ENCODE measurements at places on chromosomes 7 and 10. TPM values are rescaled to one million over a fixed set of nuclear protein-coding genes. Genes with fewer than 3 reads are reported as not detected.

DNA sequence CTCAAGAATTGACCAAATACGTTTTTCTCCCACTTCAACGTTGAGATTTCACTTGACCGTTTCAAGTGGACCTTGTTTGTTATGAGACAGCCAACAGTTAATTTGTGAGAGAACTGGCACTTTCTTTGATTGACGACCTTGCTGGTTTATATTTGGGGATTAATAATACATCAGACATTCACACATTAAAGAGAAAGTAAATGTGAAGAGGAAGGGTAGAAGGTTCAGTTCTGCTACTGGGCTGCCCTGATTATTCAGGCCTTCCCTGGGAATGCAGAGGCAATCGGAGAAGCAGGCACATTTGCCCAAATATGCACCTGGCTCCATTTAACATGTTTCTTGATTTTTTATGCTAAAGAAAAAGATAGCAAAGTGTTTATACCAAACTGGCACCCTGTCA is 114.1 kb downstream of the POU6F2 start:
- DNase-seq = no peak

The IRF5 gene
- total RNA-seq = 0.75 TPM

DNA sequence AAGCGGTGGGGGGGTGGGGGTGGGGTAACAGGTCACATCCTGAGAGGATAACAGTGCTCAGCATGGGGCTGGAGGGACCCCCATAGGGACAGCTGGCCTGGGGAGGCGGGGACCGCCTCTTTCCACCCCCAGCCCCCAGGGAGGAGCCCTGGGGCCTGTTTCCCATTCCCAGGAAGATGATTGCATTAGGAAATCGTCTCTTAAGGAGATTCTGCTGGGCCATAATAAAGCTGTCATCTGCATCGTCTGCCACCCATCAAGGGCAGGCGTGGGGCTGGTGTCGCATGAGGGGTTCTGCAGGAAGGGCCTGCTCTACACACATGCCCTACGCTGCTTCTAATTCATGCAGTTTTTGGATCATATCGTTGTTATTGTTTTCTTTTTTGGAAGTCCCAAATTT is 17.2 kb downstream of the RET start:
- DNase-seq = no peak

The IL6 gene
- not detected for total RNA-seq

- no peak for DNase-seq
Measured at GRCh38 chr10:33192190-33192589, 142.3 kb downstream of the NRP1 start.

- DNase-seq = peak; percentile 94
Measured at GRCh38 chr10:72248468-72249151, 25.1 kb upstream of the DDIT4 start.

DNA sequence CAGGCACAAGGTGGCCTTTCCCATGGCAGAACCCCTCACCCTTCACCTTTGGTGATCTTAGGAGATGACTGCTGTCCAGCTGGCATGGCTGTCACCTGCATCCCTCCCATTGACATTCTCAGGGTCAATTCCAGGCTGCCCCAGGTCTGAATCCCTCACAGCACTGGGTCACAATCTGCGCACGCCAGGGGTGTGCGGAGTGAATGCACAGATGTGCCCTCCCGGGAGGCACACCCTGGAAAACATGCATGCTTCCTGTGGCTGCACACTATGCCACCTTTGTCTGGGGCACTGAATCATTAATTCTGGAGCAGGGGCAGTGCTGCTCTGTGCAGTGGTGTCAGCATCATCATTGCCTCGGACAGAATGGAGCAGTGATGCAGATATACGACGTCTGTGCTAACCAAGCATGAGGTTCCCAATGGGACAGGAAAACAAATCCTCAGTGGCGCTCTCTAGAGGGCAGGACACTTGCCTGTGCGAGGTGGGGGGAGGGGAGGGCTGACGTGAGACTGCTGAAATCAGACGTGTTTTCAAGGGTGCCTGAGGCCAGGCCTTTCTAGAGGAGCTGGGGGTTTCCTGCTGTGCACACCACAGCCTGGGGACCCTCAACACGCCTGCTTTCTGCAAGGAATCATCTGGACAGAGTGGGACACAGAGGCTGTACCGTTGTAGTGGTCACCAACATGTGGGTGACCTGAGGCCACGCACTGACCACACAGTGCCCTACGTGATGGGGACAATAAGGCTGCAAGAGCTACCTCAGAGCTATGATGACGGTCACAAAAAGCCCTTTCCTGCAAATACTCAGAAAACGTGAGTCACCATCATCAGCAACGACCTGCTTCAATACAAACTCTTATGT is 77.9 kb downstream of the HIPK2 start:
- DNase-seq = no peak

DNA sequence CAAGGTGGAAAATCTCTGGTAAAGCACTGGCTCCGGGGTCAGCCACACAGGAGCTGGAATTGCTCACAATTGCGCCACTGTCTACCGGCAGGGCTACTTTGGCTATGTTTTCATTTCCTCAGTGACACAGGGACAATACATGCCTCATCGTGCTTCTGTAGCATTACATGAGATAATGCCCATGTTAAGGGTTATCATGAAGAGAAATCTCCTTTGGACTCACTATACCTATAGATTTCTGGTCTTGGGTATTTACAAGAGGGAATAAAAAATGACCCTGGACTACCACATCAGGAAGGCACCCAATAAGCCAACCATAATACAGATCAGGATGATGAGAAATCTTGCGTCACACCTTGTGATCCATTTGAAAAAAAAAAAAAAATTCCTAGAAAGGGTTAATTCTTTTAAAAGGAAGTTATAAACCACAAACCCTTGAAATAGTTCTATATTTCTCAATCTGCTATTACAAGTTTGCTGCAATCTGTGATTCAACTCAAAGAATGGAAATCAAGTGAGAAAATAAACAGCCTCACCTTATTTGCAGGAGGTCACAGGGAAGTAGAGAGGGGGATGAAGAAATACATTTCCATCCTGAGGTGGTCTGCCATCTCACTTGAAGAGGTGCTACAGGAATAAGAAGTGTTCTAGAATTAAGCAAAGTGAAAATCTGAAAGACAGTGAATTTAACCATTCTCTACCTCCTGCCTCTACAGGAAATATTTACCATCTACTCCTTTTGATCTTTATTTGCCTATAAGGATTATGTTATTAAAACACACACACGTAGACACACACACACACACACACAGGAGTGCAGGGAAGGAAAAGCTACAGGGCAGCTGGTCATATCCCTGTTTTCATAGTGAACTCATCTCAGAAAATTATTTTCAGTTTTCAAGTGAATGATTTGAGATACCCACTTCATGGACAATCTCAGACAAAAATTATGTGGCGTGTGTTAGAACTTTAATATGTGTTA is 231.3 kb upstream of the CELF2 start:
- DNase-seq = peak; percentile 75

- no peak for DNase-seq
Measured at GRCh38 chr7:69908454-69908853, 310.2 kb downstream of the AUTS2 start.

DNA sequence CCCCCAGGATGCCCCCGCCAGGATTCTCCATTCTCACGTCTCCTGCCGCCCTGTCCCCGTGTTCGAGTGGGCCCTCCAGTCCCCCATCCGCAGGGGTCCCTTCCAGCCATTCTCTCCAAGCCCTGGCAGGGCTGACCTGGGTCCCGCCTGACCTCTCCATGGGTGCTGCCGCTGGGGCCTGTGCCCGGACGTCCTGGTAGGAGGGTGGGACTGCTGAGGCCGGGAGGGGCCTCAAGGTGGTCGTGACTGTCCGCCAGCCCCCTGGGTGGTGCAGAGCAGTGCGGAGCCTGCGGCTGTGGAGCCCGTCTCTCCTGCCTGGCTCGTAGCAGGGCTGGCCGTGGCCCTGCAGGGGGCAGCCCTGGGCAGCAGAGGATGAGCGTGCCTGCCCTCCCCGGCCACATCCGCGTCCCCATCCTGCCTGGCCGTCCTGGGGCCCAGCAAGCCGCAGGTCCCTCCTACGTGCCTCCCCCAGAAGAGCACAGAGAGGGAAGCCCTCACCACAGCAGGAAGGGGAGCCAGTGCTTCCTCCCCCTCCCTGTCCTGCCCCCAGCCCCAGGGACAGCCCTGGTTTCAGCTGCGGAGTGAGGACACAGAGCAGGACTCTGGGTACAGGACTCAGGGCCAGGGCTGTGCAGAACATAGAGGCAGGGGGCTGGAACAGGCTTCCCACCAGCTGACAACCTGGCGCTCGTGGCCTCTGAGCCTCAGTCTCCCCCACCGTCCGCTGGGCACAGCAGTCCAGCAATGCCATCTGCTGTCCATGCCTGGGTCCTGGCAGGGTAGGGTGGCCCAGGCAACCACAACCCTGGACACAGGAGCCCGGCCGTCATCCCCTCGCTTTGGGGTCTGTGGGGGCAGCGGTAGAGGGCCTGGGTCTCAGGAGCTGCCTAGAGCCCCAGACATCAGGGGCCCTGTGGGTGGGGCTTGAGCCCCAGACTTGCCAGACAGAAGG is 1.5 kb upstream of the GRIFIN start:
- DNase-seq = peak; percentile 53

The MSMB gene
- not detected for total RNA-seq

GRCh38 chr10:63266391-63267316 is 133.5 kb downstream of the NRBF2 start:
- DNase-seq = no peak

- no peak for DNase-seq
Measured at GRCh38 chr10:100509241-100509840, 10.3 kb downstream of the SEC31B start.

GRCh38 chr7:34544621-34545020 is 113.4 kb upstream of the NPSR1 start:
- DNase-seq = no peak

The ASAH2 gene
- 0.80 TPM for total RNA-seq

The ZNF22 gene
- 21.8 TPM for total RNA-seq

GRCh38 chr7:4080954-4081353 is 601.1 kb upstream of the FOXK1 start:
- no peak for DNase-seq

GRCh38 chr10:78913219-78914059 is 155.3 kb upstream of the ZMIZ1 start:
- DNase-seq = no peak
